D341Med (cell line): ENCODE measurements at places on chromosomes 1 and 21.
A peak's percentile ranks its signal among the peaks of the same experiment; 100 is the strongest.

GRCh38 chr21:27292229-27292628 lies 325.3 kb upstream of the ADAMTS5 start:
- DNase-seq: no peak

GRCh38 chr1:26583646-26584485 lies 54.3 kb downstream of the RPS6KA1 start:
- DNase-seq: peak; percentile 62

DNA sequence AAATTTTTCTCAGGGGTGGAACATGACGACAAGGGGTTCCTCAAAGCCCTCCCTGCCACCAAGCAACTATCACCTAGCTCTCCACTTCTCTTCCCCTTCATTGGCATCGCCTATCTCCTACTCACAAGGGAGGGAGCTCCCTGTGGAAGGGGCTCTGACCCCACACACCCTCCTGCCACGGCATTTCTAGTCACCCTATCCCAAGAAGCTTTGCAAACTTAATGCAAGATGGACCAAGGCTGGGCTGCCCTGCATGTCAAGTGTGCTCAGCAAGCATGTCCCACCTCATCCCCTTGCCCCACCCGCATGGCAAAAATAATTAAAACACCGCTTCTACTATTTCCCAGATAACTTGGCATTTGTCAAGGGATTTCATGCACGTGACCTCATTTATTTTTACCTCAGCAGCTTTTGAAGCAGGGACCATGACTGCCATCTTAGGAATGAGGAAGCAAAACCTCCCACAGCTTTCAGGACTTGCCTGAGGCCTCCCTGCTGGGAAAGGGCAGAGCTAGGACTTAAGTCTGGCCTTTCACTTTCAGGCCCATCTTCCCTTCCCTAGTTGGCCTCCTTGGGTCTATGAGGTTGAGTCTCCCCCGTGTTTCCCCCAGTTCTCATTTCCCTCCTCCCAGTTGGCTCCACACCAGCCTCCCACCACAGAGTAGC lies 161.3 kb downstream of the TSEN15 start:
- DNase-seq: no peak

GRCh38 chr1:235397733-235398132 lies 30.5 kb downstream of the TBCE start:
- no peak for DNase-seq

- peak; percentile 65 for DNase-seq
Observed at GRCh38 chr1:209190591-209191261, 392.8 kb upstream of the CAMK1G start.

DNA sequence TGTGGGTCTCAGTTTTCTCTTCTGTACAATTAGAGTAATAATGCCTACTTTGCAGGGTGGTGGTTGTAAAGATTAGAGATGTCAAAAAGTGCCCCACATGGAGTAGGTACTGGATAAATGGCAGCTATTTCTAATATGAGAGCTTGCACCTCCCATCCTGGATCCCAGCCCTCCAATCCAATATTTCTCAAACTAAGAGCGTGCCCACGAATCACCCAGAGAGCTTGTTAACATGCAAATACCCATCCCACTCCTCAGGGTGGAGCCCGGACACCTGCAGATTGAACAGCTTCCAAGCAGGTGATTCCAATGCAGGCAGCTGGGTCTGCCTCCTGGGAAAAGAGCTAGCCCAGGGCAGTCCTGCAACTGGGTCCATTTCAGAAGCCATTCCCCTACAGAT lies 33.0 kb downstream of the LRRN2 start:
- no peak for DNase-seq

- DNase-seq: no peak
Observed at GRCh38 chr1:145886390-145886789, 724 bp upstream of the ANKRD35 start.

- no peak for DNase-seq
Observed at GRCh38 chr1:230818901-230819300, 49.4 kb downstream of the C1orf198 start.

- DNase-seq: no peak
Observed at GRCh38 chr1:3597599-3597964, 13.7 kb downstream of the MEGF6 start.

GRCh38 chr1:9836632-9836960 lies 12.8 kb upstream of the CLSTN1 start:
- DNase-seq: no peak

DNA sequence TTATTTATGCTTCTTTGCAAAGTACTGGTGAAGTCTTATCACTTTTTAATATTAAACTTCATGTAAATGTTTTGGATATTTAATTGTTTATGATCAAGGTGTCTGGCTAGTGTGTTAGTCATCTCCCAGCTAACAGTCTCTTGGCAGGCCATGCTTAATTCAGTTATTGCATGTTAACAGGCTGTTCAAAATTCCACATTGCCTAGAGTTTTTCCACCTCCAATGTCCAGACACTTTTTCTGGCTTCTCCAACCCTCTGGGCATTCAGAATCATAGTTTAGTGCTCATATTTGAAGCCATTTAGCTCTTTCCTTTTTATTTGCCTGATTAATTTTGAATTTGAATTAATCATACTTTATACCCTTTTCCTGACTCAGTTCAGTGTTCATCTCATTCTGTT lies 69.2 kb downstream of the OLFML2B start:
- DNase-seq: no peak

DNA sequence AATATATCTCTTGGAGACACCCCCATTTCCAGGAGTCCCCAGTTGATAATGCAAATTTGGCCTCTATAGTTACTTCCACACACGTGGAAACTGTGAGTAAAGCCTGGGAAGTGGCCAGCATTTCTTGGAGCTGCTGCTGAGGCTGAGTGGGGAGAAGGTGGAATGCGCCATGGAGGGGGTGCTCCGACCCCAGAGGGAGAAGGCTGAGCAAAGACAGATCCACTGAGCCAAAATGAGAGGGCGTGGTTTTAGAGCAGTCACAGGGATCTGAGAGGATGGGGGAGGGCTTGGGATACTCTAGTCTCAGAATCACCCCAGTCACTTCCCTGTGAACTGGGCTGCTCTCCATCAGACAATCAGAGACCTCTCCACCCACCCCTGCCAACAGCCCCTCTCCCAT lies 38.7 kb downstream of the TRIM62 start:
- DNase-seq: no peak

DNA sequence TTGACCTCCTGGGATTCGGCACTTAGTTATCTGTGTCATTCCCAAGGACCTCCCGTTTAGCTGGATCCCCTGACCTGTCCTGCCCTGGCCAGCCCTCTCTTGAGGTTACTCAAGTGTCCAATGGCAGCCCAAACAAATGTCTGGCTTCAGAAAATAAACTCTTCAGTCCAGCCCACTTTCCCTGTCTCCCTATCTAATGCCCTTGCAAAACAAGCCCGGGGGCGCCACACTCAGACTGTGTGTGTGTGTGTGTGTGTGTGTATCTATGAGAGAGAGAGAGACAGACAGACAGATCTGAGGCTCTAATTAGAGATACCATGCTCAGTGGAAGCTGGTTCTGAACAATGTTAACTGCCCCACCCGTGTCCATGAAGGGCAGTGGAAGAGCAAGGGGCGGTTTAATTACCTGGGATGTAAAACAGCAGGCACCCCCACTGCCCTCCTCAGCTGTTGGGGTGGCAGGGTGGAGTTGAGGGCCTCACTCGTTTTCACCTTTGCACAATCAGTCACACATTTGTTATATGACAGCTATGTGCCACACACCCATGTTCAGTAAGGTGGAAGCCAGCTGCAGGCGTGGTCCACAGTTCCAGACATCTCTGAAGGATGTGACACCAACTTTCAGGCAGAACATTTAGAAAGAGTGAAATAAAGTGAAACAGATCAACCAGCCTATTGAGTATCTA lies 57.4 kb downstream of the B3GALT5 start:
- no peak for DNase-seq

DNA sequence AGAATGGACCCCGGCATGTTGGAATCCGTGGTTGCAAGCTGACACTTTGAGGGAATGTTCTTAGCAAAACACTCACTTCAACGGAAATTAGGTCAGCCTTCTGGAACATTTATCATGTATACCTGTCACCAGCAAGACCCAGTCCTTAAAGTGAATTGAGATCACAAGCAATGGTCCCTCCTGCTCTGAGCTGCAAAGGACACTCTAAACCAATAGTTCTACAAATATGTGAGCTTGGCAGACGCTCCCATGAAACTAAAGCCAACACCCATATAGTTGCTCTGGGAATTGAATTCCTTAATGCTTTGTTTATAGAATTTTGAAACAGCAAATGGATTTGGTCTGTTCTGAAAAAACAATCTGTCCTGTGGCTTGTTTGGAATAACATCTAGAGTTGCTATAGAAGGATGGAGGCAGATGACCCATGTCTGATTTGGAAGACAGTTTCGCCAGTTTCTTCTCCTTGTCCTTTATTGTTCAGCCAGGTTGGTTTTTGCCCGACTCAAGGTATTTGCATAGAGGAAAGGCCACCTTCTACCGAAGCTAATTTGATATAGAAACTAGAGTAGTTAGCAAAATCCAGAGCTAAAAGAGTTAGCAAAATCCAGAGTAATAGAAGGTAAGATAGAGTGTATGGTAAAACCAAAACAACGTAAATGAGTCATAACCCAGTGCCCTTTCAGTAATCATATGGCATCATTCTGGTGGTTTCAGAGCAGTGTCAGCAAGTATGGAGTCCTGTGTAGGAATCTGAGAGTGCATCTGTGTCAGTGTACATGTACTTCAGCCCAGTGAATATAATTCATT lies 236.2 kb downstream of the NFIA start:
- DNase-seq: no peak

GRCh38 chr21:31872452-31873274 lies at the start of gene HUNK:
Gene HUNK, plus strand, starts transcription at chr21:31873020. Its CDS starts 655 bp downstream, at chr21:31873675.
- DNase-seq: peak; percentile 86

DNA sequence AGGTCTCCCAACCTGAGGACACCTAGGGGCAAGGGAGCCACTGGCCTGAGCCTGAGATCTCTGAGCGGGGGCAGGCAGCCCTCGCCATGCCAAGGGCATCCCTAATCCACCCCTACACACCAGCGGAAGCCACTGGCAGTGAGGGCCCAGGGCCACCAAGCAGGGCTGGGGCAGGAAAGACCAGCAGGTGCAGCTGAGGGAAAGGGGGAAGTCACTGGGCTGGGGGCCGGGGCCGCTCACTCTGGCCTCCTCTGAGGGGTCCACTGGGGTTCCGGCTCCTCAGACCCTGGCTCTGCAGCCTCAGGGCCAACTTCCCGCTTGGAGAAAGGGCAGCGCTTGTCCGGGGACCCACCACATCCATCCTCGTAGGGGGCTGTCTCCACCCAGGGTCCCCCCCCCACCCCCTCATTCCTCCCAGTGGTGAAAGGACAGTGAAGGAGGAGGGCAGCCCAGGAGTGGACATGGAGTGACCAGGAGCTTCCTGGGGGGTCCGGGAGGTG lies 42.5 kb upstream of the ACTRT2 start:
- peak; percentile 18 for DNase-seq

GRCh38 chr1:67224856-67225255 lies 58.6 kb downstream of the IL23R start:
- DNase-seq: no peak

DNA sequence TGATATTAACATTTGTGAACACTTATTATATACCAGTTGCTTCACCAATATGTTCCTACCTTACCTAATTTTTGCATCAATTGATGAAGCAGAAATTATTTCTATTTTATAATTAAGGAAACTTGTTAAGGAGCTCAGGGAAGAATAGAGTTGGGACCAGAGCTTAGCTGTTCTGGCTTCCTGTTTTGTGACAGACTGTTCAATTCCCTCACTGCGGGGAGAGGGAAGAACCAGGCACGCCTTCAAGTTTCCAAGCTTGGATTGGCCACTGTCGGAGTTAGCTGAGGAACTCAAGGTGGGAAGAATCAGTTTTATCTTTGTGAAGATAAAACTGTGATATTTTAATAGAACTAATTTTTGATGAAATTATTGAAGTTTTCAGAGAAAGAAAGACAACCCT lies 142.3 kb upstream of the LMO4 start:
- DNase-seq: no peak

DNA sequence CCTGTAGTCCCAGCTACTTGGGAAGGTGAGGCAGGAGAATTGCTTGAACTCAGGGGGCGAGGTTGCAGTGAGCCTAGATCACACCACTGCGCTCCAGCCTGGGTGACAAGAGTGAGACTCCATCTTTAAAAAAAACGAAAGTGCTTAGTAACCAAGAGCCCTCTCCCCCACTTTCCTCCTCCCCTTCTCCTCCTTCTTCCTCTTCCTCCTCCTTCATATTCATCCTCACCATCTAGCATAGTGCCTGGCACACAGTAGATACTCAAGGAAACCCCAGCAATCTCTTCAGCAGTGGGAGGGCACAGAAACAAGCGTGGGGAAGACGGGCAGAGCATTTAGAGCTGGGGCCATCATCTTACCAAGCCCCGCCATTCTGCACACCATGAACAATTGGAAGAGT lies 119.4 kb upstream of the SLC45A1 start:
- no peak for DNase-seq

DNA sequence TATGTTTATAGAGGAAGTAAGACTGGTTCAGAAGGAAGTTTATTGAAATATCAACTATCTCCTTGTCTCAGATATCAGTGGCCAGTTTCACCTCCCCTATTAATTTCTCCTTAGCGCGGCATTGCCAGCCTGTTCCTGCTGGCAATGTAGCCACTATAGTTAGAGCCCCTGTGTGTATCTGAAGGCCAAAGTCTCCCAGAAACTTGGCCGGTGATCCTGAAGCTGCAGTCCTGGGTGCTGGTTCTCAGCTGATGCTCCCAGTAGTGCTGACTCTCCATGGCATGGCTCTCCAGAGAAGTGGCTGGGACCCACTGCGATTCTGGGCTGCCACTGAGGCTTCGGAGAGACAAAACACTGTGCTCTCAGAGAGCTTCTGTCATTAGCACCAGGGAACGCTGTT lies 59.9 kb downstream of the TNN start:
- DNase-seq: no peak

GRCh38 chr1:241330619-241331327 lies 26.2 kb downstream of the RGS7 start:
- no peak for DNase-seq

GRCh38 chr1:227756172-227756959 lies 21.1 kb downstream of the SNAP47 start:
- DNase-seq: no peak

DNA sequence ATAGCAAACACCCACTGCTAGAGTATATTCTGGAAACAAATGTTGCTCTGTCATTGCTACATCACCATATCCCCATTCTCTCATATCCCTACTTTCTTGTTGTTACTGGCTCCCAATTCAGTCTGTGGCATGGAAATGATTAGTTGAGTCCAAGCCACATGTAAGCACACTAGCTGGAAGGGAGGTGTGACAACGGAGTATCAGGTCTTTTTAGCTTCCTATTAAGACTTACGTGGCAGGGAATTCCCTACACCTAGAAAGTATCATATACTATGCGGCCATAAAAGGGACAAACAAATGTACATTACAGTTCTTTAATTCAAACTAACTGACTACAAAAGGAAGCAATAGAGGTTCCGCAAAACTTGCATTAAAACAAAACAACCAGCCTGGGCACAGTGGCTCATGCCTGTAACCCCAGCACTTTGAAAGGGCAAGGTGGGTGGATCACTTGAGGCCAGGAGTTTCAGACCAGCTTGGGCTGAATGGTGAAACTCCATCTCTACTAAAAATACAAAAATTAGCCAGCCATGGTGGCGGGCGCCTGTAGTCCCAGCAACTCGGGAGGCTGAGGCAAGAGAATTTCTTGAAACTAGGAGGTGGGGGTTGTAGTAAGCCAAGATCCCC lies 48.6 kb downstream of the INTS7 start:
- no peak for DNase-seq
